HuH-7.5 (cell line): ENCODE measurements at places on chromosomes 5 and 9.

DNA sequence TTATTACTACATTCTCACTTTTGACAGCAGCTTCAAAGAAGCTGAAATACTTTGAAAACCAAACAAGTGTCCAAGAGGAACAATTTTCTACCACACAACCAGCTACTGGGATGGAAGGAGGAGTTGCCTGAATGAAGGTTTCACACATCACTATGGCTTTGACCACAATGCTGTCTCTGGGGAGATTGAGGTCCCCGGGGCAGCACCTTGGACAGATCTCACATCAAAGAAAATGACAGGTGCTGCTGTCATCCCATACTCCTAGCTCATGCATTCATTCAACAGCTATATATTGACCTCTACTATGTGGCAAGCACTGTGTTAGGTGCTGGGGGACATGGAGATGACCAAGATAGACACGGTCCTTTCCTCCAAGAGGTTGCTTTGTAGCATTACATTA lies 233.2 kb upstream of the RASEF start:
- DNase-seq = no peak

DNA sequence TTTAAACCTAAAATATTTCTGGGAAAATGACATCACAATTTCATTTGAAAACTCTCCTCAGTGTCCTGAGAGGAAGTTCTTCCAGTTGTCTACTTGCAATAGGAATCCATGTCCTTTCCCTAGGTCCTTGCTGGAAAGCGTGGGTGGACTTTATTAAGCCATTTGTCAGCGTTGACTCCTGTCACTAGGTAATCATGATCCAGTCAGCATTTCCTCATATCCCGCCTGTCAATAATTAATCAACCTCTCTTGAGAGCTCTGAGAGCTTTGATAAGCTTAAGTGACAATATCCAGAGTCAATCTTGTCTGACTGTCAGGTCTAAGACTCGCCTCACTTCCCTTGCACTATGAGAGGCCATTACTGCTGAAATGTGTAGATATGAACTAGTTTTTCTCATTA lies 107.2 kb upstream of the SLIT3 start:
- no peak for DNase-seq

- DNase-seq = no peak
Observed at GRCh38 chr9:106613250-106613737, 249.7 kb upstream of the ZNF462 start.

GRCh38 chr9:20603524-20604268 lies 18.6 kb downstream of the MLLT3 start:
- no peak for DNase-seq

GRCh38 chr5:179227580-179228311 lies 117.5 kb downstream of the ADAMTS2 start:
- no peak for DNase-seq

GRCh38 chr5:73513996-73514395 lies 15.8 kb downstream of the BTF3 start:
- DNase-seq = no peak

- no peak for DNase-seq
Observed at GRCh38 chr5:34817558-34818351, 21.2 kb upstream of the TTC23L start.

DNA sequence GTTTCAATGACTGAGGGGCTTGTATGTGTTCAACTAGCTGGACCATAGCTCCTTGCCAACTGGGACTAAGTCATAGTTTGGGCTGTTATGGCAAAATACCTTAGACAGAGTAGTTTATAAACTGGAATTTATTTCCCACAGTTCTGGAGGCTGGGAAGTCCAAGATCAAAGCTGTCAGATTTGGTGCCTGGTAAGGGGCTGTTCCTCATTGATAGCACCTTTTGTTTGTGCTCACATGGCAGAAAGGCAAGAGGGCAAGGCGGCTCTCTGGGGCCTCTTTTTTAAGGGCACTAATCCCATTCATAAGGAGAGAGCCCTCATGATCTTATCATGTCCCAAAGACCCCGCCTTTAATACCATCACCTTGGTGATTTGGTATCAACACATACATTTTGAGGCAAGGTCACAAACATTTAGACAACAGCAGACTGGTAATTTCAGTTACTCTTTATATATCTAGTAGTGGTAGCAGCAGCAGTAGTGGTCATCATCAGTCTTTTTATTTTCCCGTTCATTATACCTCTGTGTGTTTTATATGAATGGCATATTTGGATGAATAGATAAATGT lies 477.0 kb downstream of the CCDC171 start:
- DNase-seq = no peak

DNA sequence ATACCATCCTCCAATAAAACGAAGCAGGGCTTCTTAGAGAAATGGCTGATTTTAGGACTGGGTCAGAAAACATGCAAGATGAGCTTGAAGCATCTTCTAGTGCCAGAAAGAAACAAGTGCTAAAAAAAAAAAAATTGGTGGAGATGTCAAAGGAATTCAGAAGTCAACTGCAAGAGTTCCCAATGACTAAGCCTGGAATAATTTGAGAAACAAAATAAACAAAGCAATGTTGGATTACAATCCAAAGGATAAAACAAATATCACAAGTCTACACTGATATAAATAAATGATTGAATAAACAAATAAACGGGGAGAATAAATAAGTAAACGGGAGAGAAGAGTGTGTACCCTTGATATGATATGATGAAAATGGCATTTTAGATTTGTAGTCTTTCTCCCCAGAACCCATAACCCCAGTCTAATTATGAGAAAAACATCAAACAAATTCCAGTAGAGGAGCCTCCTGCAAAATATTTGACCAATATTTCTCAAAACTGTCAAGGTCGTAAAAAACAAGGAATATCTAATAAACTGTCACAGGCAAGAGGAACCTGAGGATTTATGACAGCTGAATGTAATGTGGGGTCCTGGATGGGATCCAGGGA lies 63.5 kb upstream of the CCL21 start:
- DNase-seq = no peak

GRCh38 chr9:93137362-93137761 lies 3.3 kb upstream of the NINJ1 start:
- no peak for DNase-seq

- no peak for DNase-seq
Observed at GRCh38 chr5:176901260-176902101, 2.3 kb upstream of the HK3 start.

DNA sequence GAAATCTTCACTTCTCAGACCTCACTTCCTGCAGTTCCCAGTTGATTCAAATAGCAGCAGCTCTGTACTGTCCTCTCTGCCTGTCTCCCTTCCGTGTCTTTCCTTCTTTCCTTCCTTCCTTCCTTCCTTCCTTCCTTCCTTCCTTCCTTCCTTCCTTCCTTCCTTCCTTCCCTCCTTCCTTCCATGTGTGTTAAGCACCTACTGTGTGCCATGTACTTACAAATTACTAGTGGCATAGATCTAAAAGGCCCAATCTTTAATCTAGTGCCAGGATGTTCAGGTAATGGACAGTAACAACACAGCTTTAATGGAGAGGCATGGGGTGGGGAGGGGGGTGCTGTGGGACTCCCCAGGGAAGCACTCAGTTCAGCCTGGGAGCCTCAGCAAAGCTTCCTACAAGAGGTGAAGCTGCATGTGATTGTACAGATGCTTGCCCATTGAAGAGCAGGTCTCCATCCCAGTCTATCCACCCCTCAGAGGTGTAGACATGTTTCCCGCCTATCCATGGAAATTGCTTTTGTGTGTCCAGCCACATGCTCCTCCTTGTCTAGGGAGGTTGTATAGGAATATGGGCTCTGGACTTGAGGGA lies 106.0 kb downstream of the RGS3 start:
- DNase-seq = no peak

DNA sequence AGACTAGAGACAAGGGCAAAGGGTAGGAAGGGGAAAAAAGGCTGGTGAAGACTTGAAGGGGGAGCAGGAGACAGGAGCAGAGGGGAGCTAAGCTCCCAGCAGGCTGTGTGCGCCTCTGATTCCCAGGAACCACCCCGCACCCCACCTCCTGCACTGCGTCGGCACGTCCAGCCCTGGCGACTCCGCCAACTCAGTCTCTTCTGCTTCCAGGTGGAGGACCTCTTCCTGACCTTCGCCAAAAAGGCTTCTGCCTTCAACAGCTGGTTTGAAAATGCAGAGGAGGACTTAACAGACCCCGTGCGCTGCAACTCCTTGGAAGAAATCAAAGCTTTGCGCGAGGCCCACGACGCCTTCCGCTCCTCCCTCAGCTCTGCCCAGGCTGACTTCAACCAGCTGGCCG lies 30.5 kb downstream of the DYNC2I2 start:
- no peak for DNase-seq

DNA sequence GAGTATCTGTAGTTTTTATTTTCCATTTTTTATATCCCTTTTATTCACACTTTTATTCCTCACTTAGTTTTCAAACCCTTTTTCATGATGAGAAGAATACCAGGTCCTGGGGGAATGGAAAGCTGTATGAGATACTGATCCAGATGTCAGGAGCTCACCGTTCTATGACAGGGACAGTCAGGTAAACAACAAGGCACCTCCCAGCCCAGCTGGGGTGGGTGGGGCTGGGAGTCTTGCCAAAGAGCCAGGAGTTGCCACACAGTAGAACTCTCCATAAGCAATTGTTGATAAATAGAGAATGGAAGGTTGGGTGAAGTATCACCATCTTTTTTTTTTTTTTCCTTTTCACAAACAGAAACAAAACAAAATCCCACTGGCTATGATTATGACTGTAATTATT lies 225.8 kb downstream of the NSG2 start:
- no peak for DNase-seq

GRCh38 chr9:68705531-68706362 lies 707 bp downstream of the PIP5K1B start:
- DNase-seq = peak; percentile 43

DNA sequence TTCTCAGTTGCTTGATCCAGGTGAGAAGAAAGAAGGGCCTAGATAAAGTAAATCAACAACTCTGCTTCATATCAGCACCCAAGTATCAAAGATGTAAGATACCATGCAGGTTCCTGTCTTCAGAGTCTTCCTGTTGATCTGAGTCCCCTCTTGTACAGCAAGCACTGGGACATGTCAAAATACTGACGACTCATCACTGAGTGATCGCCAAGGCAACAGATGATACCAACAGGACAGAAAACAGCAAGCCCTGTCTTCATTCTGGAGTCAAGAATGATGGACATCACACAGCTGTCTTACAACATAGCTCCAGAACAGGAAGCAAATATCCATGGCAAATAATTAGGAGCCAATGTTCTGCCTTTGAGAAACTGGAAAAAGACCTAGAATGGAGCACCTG lies 83.7 kb downstream of the TARS1 start:
- no peak for DNase-seq

- DNase-seq = no peak
Observed at GRCh38 chr5:122301016-122301415, 11.0 kb upstream of the SNCAIP start.

DNA sequence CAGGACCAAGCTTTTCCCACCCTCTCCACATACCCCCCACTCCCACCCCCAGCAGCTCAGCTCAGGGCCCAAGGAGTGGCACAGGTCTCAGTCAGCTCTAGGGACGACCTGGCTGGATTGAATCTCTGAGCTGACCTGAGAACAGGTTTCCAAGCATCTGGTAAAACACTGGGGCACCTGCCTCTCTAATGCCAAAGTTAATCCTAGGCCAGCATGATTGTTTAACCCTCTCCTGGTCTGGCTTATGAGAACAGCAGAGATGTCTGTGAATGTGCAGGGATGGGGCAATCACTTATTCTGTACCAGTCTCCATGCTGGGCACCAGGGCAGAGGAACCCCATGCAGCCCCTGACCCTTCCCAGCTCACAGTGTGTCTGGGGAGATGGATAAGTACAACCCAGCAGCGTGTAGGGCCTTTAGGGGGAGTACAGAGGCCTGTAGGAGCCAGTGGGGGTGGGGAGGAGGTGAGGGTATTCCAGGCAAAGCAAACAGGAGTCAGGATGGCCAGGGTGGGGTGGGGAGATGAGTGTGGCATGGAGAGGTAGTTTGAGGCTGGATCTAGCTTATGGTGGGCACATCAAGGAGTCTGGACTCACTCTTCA lies 678 bp upstream of the KIF12 start:
- DNase-seq = no peak

- no peak for DNase-seq
Observed at GRCh38 chr9:24189986-24190385, 355.7 kb downstream of the IZUMO3 start.

DNA sequence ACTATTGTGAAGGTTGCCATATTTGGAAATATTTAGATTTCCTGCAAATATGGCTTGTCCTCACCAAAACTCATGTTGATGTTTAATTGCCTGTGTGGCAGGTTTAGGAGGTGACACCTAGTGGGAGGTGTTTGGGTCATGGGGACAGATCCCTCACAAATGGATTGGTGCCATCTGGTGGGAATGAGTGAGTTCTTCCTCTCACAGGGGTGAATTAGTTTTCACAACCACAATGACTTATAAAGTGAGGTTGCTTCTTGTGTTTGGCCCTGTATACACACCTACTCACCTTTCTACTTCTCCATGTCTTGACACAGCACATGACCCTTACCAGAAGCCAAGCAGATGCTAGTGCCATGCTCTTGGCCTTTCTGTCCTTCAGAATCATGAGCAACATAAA lies 41.1 kb downstream of the ISOC1 start:
- DNase-seq = no peak

DNA sequence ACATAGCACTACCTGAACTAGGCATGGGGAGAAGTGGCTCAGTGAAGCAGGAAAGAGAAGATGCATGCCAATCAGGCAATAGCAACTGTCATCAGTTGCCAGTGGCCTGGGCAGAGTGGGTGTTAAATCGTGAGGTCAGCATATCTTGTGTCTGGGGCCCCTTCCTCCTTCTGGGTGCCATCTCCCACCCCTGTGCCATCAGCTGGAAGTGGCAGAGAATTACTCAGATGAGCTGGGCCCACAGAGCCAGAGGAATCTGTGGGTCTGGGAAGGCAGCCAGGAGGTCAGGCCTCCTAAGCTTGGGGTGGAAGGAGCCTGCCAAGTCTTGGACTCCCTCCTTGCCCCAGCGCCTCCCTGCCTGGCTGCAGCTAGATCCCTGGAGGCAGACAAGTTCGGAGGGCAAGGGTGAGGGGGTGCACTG lies 66.5 kb downstream of the GALNT12 start:
- no peak for DNase-seq

- no peak for DNase-seq
Observed at GRCh38 chr5:122182491-122182921, 53.2 kb downstream of the ZNF474 start.

- DNase-seq = no peak
Observed at GRCh38 chr5:95988094-95988493, 26.4 kb upstream of the ELL2 start.

GRCh38 chr5:38600329-38601045 lies 44.0 kb upstream of the LIFR start:
- no peak for DNase-seq

- DNase-seq = no peak
Observed at GRCh38 chr9:14870090-14870489, 40.1 kb downstream of the FREM1 start.

- no peak for DNase-seq
Observed at GRCh38 chr5:67901814-67902496, 313.6 kb upstream of the PIK3R1 start.

DNA sequence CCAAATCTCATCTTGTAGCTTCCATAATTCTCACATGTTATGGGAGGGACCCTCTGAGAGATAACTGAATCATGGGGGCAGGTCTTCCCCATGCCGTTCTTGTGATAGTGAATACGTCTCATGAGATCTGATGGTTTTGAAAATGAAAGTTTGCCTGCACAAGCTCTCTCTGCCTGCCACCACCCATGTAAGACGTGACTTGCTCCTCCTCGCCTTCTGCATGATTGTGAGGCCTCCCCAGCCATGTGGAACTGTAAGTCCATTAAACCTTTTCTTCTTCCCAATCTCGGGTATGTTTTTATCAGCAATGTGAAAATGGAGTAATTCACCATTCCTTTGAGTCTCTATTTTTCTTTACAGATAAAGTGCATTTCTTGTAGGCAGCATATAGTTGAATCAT lies 66.9 kb upstream of the FNIP1 start:
- DNase-seq = no peak
